Muscle of leg (tissue), 16 donors: ENCODE measurements at places on chromosomes 5 and 9.

DNA sequence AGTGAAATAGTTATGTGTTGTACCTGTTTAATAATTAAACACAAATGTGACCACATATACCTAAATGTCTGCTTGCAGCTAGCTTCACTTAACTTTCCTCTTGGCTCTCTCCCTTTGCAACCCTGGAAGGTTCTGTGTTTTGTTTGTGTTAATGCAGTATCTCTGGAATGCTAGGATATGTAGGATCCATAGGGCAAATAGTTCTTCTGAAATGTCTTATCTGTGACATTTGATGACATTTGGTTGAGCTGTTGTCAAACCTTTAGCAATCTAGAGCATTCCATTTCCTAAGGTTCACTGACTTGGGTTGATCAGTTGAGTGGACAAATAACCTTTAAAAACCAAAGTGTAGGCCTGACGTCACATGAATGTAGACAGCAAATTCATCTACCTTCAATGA, 21.8 kb downstream of the CTNNA1 start:
- DNase-seq, result no peak

DNA sequence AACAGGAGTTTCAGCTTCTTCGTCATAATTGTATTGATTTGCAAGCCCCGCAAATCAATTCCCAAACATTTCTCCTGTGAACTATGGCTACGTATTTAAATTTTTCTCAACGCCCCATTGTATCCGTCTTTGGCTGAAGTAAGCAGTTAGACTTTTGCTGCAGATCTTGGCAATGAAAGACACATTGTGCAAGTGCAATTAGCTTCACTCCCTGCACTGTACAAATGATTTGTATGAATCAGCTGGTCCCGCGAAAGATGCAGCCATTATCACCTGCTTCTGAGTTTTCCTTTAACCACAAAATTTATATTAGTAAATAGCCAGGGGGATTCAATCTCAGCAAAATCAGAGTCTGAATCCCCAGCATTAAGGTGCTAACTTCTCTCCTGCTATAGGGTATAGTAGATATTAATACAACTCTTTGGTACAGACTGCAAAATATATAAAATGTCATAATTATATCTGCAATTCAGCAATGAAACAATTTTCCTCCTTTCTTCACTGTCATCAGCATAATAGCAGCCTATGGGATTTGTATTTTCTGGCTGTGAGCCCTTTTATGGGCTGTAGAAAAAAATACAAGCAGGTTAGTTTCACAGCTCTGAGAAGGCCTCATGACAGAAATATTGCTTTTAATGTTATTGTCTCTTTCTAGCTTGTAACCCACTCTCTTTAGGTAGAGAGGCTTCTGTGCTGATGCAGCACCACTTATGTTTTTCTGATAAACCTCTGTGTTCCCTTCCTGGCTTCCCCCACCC, 68.4 kb upstream of the SMARCA2 start:
- peak; percentile 42 for DNase-seq

DNA sequence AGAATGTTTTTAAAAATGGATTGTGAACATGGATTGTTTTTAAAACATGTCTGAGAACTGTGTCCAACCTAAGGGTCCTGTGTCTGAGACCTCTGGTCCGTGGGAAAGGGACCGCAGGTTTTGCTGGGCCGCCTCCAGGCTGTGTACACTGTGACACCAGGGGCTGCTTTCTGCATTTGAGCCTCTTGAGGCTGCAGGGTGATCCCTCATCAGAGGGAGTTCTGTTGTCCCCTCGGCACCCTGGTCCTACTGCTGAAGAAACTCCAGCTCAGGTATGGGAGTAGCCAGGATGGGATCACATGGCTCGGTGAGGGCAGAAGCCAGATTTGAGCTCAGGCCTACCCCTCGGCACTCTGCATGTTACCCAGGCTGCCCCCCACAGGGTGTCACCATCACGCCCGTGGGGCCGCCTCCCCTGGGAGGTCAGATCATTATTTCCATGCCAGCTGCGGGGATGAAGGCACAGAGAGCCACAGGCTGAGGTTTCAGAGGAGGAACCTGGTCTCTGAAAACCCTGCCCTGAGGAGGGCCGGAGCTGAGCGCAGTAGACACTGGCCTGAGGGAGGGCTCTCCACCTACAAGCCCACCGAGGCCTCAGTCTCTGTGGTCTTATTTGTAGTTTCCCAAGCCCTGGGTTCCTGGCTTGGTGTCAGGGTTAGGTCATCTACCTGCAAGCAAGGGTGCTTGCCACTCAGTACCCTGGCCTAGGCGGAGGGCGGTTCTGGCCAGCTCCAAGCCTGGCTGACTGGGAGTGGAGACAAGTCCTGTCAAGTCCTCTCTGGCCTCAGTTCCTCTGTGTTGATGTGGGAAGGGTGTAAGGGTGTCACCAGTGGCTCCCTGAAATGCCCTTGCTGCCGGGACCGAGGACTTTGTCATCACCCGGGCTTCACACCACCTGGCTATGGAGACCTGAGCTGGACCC, 2.8 kb downstream of the PRR7 start:
- no peak for DNase-seq

GRCh38 chr5:117945258-117945657, 1043.1 kb downstream of the DTWD2 start:
- DNase-seq, result no peak

DNA sequence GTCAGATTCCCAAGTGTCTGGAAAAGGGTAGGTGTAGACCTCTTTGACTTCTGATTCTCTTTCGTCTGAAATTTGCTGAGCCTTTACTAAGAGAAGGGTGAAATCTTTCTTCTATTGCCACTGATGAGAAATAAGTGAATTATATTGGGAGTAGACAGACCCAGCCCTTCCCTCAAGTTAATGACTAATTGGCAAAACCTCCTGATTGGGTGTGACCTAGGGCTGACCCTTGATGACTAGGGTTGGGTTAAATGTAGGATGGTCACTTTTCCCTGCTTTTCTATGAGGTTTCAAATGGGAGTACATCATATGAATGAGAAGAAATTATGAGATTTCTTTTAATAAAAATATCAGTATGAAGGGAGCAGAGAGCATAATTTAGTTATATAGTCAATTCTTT, 73.4 kb upstream of the C5orf46 start:
- no peak for DNase-seq

- no peak for DNase-seq
Observed at GRCh38 chr9:98660541-98660940, 48.2 kb downstream of the GABBR2 start.

DNA sequence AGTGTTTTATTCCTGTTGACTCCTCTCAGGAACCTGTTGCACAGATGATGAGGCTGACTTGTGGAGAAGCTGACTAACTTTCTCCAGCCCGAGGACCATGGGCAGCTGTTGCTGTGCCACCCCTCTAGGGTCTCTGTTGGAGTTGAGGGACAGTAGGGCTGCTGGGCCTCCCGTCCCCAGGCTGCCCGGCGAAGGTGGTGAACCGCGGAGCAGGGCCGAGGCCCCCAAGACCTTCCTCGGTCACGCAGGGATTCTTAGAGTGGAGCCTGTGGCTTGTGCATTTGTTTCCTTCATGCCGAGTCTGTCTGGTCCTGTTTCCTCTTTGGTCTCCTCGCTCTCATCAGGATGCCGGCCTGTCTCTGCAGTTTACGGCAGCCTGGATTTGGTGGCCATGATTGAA, 40.2 kb downstream of the CACNA1B start:
- DNase-seq, result no peak

DNA sequence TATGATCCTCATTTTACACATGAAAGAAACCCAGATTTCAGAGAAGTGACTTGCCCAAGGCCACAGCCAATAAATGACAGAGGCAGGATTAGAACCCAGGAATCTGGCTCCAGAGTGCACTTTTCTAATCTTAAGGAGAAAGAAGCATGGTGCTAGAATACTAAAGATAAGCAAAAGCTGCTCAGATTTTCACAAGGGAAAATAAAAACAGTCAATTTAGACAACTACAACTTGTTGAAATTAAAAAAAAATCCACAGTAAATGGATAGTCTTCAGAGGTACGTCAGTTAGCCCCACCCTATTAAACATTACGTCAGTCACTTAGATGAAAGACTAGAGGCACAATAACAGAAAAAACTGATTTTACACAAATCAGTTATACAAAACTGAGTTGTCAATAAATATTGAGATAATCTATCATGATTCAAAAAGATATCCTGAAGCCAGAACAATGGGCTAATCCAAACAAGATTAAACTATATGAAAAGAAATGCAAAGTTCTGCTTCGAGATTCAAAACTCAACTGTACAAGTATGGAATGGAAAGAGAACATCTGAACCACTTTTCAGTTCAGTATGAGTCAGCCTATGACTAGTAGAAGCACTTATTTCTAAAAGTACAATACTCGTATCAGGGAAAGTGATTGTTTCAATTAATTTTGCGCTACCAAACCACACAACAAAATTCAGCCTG, 9.3 kb downstream of the TMEM245 start:
- no peak for DNase-seq

DNA sequence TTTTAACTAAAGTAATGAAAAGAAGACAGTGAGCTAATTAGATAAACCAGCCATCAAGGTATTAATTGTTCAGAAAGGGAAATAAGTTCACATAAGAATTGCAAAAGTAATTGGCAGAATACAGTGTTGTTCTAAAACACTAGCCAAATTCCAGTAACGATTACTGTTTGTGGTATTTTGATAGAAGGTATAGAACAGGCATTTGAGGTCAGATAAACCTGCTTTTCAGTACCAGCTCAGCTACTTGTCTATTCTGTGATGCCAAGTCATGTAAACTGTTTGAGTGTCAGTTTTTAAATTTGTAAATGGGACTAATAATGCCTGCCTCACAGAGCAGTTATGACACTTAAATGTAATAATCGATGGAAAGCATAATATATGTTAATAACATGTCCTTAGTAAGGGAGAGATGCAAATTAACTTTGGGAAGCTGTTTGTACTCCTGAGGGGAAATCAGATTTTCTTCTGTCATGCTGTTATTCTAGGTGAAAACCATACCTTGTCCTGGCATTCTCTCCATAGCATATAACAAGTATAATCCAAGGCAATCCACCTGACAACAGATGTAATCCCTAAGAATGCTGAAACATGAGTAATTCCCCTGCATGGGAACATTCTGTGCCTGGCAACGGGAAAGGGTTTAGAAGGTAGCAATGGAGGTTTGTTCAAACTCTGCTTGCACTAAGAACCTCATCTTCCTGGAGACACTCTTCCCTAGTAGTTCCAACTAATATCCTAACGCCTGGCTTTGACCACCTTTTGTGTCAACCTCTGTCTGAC, 509.5 kb upstream of the PAPPA start:
- DNase-seq, result no peak

- DNase-seq, result no peak
Observed at GRCh38 chr5:125281667-125282066, 535.2 kb upstream of the ZNF608 start.

- DNase-seq, result no peak
Observed at GRCh38 chr9:20844916-20845315, 160.9 kb downstream of the FOCAD start.

- peak; percentile 58 for DNase-seq
Observed at GRCh38 chr9:34994260-34994899, 4.8 kb downstream of the DNAJB5 start.

DNA sequence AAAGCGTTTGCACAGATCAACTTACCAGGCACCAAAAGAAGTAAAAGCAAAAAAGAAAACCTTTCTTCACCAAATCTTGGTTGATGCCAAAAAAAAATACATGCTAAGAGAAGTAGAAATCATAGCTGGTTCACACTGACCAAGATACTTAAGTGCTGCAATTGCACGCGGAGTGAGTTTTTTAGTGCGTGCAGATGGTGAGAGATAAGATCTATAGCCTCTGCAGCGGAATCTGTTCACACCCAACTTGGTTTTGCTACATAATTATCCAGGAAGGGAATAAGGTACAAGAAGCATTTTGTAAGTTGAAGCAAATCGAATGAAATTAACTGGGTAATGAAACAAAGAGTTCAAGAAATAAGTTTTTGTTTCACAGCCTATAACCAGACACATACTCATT, 36.4 kb upstream of the CCDC152 start:
- DNase-seq, result no peak

- peak; percentile 72 for DNase-seq
Observed at GRCh38 chr5:62331921-62332320, 25.9 kb downstream of the KIF2A start.

- no peak for DNase-seq
Observed at GRCh38 chr9:7827792-7828191, 28.2 kb upstream of the DMAC1 start.

DNA sequence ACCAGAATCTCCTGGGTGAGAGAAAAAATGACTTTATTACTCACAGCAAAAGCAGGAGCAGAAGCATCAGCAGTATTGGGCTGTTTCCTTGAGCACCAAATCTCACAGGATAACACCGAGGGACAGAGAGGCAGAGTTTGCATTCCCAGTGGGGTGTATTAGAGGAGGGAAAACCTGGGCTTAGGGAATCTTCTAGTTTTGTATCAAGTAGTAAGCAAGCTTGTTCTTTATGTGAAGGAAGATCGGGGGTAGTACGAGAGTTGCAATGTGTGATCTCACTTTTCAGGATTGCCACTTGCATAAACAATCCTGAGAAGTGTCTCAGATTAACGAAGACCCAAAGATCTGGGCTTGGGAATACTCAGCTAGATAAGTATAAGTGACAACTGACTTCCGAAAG, 1163.0 kb downstream of the TAF11L14 start:
- DNase-seq, result no peak

DNA sequence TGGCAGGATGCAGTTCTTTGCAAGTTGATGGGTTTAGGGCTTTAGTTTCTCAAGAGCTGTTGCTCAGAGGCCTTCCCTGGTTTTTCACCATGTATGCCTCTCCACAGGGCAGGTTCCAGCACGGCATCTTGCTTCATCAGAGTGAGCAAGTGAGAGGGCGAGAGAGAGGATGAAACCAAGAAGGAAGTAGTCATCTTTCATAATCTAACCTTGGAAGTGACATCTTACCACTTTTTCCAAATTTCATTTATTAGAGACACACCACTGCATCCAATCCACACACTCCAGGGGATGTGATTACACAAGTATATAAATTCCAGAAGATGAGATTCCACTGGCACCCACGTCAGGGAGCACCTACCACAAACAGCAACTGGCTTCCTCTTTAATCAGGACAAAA, 294.4 kb downstream of the MARCHF11 start:
- no peak for DNase-seq

- DNase-seq, result no peak
Observed at GRCh38 chr9:70100362-70100761, 56.7 kb downstream of the MAMDC2 start.

GRCh38 chr9:103474156-103474555, 479.0 kb downstream of the CYLC2 start:
- peak; percentile 62 for DNase-seq

- DNase-seq, result peak; percentile 81
Observed at GRCh38 chr9:124852829-124853531, at the start of gene WDR38. WDR38 (plus strand) TSS chr9:124853460; CDS start chr9:124853532, 72 bp downstream.

DNA sequence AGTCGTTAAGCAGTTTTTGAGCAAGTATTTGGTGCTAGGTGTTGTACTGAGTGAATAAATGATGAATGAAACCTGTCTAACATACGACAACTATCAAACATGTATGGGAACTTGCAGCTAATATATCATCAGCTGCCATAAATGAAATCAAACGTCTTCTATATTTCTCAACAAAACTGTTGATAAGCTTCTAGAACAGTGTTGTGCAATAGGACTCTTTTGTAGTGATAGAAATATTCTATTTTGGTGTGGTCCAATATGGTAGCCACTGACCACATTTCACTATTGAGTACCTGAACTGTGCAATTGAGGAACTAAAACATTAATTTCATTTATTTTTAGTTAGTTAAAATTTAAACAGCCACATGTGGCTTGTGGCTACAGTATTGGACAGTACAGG, 16.3 kb upstream of the FYB1 start:
- no peak for DNase-seq
